Activated CD4-positive, alpha-beta T cell treated with anti-CD3 and anti-CD28 coated beads, Interleukin-2, Interleukin-6, amounts not matched to agents 100 ng/mL and 50 ng/mL, durations not matched to agents 16 hours and 8 hours (primary cell): ENCODE measurements at places on chromosomes 16 and 17.

GRCh38 chr16:73713778-73714495 lies 582.7 kb upstream of the PSMD7 start:
- no peak for DNase-seq

- DNase-seq = no peak
These were observed 92.8 kb upstream of the ZNF469 start for GRCh38 chr16:88289968-88290401.

DNA sequence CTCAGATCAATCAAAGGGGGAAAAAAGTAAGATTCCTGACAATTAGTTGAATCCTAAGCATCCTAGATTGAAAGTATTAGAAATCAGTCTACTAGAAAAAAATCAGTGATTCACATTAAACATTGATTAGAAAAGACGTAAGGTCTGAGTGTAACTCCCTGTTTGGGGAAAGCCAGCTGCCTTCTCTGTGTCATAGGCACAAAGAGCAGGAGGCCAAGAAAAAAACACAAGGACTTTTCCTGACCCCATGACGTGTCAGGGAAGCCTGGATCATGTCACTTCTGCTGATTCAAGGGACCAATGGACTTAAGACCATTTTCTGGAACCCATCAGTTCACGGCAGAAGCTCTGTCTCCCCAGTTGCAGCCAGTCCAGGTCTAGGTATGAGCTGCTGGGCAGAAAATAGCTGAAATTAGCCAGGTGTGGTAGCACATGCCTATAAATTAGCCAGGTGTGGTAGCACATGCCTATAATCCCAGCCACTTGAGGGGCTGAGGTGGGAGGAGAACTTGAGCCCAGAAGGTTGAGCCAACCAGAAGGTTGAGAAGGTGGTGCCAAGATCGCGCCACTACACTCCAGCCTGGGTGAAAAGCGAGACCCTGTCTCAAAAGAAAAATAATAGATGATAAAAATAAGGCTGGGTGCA lies 35.9 kb downstream of the RANBP10 start:
- no peak for DNase-seq

DNA sequence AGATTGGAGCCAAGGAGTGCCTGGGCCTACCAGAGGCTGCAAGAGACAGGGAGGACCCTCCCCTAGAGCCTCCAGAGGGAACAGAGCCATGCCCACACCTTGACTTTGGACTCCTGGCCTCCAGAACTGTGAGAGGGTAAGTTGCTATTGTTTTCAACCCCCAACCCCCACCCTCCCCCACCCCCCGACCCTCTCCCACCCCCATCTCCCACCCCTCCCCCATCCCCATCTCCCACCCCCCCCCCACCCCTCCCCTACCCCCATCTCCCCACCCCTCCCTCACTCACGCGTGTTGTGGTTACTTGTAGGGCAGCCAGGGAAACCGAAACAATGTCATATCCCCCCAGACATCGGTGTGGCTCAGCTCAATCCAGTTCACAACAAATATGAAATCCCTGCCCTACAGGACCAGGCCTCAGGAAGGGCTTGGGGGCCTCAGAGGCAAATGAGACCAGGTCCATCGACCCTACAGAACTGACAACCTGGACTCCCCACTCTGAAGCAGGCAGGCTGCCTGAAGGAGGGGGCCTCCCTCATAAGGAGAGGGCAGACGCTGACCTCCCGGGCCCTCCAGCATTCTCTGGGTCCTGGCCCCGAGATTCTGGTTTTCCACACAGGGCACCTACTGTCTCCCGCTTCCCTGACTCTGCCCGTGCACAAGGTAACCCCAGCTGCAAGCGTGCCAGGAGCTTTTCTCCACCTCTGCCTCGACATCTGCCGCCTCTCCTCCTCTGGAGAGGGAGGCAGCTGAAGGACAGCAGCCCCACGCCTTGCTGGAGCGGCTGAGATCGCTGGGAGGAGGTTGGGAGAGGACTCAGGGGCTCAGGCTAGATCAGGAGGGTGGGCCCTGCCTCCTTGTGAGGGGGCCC lies 3.0 kb upstream of the ZCCHC14 start:
- DNase-seq = no peak

GRCh38 chr17:62847426-62847825 lies 39.3 kb upstream of the MARCHF10 start:
- no peak for DNase-seq

DNA sequence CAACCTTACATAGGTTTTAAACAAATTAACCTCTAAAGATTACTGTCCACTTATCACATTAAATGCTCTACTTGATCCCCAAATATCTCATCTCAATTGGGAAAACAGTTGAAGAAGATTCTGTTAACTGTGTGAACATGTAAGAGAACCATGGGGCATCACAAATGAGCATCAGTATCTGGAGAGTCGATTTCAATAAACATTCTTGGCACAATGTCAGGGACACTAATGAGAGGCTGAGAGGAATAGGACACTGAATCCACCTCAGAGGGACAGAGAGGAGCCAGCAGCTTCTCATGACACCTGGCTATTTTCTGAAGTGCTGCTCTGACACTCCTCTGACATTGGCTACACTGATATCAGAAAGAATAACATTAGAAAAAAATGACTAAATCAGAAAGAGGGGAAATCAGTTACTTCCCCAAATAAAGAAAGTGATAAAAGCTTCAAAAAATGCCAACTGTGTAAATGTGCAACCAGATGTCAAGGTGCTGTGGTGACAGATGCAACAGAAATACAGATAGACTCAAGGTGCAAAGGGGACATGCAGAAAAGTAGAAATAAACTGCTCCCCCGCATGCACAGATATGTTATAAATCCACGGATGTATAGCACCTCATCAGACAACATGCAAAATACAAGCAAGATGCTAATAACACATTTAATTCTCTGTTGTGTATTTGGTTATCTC lies 67.4 kb downstream of the SNX11 start:
- no peak for DNase-seq

DNA sequence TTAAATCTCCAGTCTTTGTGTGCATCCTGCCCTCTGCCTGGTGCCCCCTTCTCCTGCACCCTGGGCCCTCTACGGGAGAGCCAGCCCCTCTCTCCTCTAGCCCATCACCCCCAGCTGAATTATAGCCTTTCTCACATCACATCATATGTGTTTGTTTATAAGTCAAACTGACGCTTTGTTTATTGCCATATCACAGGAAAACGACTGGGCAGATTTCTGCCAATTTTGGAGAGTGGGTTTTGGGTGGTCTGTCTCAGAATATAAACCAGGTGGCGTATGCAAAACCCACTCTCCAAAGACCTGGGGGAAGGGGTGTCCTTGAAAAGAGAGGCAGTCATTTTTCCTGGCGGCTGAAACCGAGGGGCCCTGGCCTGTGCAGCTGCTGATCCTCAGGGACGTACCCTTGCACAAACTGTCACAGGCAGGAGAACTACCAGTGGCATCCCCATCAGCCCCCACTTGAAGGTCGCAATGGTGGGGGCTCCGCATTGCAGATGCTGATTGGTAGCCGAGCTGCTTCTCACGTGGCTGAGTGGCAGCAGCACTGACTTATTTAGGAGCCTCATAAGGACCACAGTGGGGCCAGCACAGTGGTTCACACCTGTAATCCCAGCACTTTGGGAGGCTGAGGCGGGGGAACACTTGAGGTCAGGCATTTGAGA lies 34.8 kb upstream of the CDC42EP4 start:
- no peak for DNase-seq
